ENCODE measurements at places on chromosomes 11 and 22.

DNA sequence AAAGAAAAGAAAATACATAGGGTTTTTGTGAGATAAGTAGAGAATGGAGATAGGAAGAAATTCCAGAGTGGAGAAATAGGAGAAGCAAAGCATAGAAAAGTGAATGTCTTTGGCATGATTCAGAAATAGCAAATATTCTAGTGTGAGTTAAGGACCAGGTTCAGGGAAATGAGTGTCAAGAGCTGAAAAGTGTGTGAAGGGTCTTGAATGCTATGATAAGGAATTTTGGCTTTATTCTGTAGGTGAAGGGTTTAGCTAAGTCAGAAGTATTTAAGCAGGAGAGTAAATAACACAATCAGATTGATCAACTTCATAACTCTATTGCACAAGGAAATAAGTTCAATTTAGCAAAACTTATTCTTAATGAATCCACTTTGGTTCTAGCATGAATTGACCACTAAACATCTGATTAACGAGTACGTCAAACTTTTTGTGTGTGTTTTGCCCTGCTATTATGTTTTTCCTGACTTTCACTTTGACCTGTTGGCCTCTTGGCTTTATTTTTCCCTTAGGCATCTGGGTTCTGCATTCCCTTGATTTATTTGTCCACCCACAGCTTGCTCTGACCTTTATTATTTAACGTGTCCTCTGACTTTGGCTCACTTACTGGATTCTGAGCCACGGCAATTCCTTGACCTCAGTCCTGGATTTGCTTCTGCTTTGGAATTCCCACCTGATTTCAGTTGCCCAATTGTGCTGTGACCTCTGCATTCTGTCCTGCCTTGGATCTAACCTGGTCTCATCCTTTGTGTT is 11.9 kb upstream of the TMEM218 start:
- DNase-seq, result no peak

- DNase-seq, result no peak
Measured at GRCh38 chr11:128835741-128836430, 31.2 kb downstream of the KCNJ1 start.

GRCh38 chr11:110425751-110426545 is 3.8 kb upstream of the FDX1 start:
- DNase-seq, result peak; percentile 63

- no peak for DNase-seq
Measured at GRCh38 chr11:94790661-94791180, 22.6 kb downstream of the AMOTL1 start.

DNA sequence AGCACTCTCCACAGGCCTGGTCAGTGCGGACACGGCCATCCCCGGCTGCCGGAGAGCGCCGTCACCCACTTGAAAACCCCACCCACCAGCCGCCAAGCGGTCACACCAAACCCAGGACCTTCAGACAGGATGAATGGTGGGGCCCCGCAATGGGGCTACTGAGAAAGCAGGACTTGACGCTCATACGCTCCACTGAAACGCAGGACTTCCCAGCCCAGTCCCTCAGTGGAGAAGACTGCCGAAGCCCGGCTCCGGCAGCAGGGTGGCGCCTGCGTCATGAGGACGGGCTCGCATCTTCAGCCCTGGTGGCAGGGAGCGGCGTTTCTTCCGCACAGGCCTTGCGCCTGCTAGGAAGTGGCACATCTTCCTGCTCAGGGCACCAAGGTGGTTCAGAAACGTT is 15.3 kb upstream of the PHLDA2 start:
- no peak for DNase-seq

- no peak for DNase-seq
Measured at GRCh38 chr11:73218106-73218829, at the start of gene P2RY2. TSS of gene P2RY2 (plus strand) at chr11:73218281. CDS start at chr11:73234160, 15,879 bp downstream.

DNA sequence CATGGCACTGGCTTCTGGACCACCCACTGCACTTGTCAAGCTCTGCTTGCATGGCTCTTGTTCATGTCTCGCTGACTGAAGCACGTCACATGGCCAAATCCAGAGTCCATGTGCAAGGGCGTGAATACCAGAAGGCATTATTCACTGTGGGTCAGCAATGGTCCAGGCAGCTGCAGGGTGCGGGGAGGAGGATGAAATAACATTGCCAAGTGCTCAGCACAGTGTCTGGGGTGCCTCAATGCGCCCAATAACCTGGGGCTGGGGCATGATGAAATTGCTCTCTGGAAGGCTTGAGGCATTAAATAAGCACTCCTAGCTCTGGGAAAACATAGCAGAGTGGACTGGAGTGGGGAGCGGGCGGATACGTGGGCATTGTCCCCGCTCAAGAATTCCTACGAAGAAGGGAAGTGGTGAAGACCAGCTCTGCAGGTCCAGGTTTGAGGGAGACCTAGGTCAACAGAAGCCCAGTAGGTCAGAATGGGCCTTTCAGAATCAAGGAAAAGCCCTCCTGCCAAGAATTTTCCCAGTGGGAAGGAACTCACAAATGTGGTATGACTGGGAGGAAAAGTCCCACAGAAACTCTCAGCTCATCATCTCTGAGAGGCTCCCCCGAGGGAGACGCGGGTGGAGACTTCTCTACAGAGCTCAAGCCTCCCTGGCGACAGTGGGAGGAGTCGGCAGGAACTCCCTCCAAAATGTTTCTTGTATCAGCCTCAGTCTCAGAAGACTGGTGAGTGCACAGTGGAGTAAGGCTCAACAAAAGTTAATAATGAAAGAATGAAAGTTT is 15.3 kb upstream of the ACCSL start:
- DNase-seq, result no peak

GRCh38 chr11:19628018-19628417 is 84.6 kb upstream of the NAV2 start:
- DNase-seq, result no peak

DNA sequence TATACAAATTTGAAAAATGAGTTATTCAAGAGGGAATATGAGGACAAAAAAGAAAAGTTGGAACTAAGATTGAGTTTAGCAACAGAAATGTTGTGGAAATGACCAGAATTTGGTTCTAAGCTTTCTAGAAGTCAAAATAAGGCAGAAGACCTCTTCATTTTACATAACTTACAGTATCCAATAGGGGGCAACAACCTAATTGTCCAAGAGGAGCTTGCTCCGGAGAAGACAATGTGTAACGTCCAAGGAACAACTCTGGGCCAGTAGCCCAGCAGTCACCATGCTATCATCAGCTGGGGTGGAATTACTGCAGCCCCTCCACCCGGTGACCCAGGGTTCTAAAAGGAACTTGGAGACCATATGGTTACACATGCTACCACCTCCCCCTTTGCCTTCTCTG is 14.1 kb downstream of the CNTF start:
- no peak for DNase-seq
